IgD-negative memory B cell (primary cell): ENCODE measurements at places on chromosomes 12 and 14. TPM values are rescaled to one million over a fixed set of nuclear protein-coding genes. Genes with fewer than 3 reads are reported as not detected.

The KRT78 gene
- not detected for polyA plus RNA-seq

The ART4 gene
- polyA plus RNA-seq = not detected

The LAG3 gene
- polyA plus RNA-seq = 0.88 TPM

The CBLN3 gene
- polyA plus RNA-seq = 2.9 TPM

The KRT71 gene
- polyA plus RNA-seq = not detected

The GDF3 gene
- not detected for polyA plus RNA-seq

The GRIN2B gene
- polyA plus RNA-seq = not detected

The CIROP gene
- polyA plus RNA-seq = not detected

The HNF1A gene
- polyA plus RNA-seq = not detected

The ACSS3 gene
- not detected for polyA plus RNA-seq
